CD4-positive, alpha-beta T cell treated with Interferon gamma for 1 hour (primary cell): ENCODE measurements at places on chromosomes 7 and 10.

GRCh38 chr10:29254123-29255046 lies 34.5 kb upstream of the LYZL1 start:
- DNase-seq: no peak

- DNase-seq: no peak
These were observed 71.5 kb upstream of the LRRC4 start for GRCh38 chr7:128102490-128103291.

DNA sequence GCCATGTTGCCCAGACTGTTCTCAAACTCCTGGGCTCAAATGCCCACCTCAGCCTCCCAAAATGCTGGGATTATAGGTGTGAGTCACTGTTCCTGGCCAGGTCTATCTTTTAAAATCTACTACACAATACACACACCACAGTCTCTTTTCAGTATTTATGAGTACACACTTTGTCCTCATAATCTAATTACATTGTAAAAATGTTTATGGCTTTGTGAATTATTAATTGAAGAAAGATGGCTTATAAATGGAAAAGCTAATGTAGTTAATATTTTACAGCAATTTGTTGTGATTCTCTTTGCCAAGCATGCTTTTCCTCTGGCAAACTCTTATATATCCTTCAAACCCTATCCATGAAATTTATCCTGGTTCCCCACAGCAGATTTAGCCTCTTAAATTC lies 22.0 kb downstream of the LAMB4 start:
- DNase-seq: no peak

- DNase-seq: no peak
These were observed 52.0 kb downstream of the GRB10 start for GRCh38 chr7:50730446-50731400.

GRCh38 chr10:86400705-86401587 lies 34.4 kb upstream of the GRID1 start:
- DNase-seq: peak; percentile 65

DNA sequence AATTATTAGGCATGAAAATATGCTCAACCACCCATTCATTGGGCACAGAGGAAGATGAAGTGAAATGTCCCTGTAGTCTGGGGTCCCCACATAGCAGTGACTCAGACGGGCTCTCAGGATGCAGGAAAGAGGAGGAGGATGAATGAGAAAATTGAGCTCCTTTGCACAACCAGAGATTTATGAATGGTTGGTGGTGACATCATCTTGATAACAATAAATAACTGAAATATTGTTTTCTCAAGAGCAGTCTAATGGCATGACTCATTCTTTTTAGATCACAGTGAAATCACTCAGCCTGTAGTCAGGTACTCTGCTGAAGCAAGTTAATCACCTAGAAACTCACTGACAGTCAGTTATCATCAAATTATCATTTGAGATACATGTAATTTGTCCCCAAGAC lies 254.1 kb downstream of the RELN start:
- DNase-seq: no peak

DNA sequence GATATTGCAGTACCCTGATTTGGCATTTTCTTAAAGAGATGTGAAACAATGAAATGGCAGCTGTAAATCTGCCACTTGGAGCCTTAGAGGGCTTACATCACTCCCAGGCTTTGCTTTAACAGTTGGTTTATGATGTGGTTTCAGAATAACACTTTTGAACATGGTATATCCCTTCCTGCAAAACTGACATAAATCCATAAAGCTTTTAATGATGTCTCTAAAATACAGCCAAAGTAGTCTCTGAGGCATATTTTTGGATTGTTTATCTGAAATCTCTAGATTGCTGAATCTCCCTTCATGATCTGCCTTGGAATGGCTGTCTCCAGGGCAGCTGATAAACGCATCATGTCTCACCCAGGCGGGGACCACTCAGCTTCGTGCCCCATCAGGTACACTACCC lies 377.8 kb upstream of the C7orf33 start:
- no peak for DNase-seq

DNA sequence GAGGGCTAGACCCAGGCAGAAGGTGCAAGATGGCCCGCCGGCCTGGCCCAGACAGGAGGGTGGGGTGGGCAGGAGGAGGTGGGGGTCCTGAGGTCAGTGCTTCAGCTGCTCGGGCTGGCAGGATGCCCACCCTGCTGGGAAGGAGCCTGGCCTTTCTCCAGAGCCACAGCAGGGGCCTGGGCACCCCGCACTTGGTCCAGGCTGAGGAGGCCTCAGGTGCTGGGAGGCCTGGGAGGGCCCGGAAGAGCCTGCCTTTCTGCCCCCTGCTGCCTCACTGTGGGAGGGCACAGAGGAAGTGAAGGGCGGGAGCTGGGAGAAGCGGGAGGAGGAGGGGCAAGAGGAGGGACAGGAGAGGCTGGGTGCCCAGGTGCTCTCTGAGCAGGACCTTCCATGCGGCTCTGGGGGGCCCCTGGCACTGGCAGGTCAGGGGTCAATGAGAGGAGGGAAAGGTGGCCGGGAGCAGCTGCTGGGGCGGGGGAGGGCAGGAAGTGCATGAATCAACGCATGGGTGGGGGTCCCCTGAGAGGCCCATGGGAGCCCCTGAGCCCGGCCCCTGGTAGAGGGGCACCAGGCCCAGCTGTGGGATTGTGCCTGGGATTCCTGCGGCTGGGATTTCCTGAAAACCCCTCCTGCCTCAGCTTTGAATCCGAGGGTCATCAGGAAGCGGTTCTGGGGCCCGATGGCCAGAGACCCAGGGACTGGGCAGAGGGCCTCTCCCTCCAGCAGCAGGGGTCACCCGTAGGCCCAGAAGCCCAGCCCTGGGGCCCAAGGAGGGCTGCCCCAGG lies 49.9 kb downstream of the PWWP2B start:
- DNase-seq: peak; percentile 78

GRCh38 chr7:292826-293225 lies 2.9 kb downstream of the FOXL3 start:
- DNase-seq: no peak
